Activated naive CD4-positive, alpha-beta T cell treated with anti-CD3 and anti-CD28 coated beads for 36 hours (primary cell): ENCODE measurements at places on chromosomes 1 and 21. TPM values are rescaled to one million over a fixed set of nuclear protein-coding genes. Genes with fewer than 3 reads are reported as not detected.

SYNC gene
- total RNA-seq, result not detected

RYR2 gene
- not detected for total RNA-seq

ANKRD34A gene
- 3.7 TPM for total RNA-seq

MIXL1 gene
- not detected for total RNA-seq

KLF17 gene
- not detected for total RNA-seq

NR5A2 gene
- not detected for total RNA-seq

LDLRAD1 gene
- not detected for total RNA-seq
